ENCODE measurements at places on chromosomes 16 and 17. TPM values are rescaled to one million over a fixed set of nuclear protein-coding genes. Genes with fewer than 3 reads are reported as not detected.

ASGR1 gene
- 0.73 TPM for total RNA-seq

KIF19 gene
- total RNA-seq: 3.5 TPM

OSBPL7 gene
- 33.2 TPM for total RNA-seq

ZNF319 gene
- total RNA-seq: 20.2 TPM

DNA sequence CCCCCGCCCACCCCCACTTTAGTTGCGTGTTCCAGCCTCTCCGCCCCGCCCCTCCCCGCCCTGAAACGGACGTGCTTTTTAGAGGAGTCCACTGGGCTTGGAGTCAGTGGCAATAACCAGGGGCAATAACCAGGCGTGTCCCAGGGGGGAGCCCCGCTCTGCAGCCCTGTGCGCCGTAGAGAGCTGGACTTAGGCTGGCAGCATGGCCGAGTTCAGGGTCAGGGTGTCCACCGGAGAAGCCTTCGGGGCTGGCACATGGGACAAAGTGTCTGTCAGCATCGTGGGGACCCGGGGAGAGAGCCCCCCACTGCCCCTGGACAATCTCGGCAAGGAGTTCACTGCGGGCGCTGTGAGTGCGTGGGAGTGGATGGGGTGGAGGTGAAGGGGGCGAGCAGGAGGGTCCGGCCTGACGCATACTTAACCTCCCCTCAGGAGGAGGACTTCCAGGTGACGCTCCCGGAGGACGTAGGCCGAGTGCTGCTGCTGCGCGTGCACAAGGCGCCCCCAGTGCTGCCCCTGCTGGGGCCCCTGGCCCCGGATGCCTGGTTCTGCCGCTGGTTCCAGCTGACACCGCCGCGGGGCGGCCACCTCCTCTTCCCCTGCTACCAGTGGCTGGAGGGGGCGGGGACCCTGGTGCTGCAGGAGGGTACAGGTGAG is at the start of gene ALOX15B:
Gene ALOX15B (plus strand): TSS at position 106 of the 657 bp plus-strand sequence. CDS start 97 bp downstream, at position 203.
- no peak for DNase-seq
- H3K27me3 ChIP-seq: peaks cover 43% of the 10 kb centered on the region
- H3K36me3 ChIP-seq: no peaks in the 10 kb centered on the region

GRCh38 chr16:15033309-15033707 is 22.6 kb downstream of the NTAN1 start:
- peaks cover 11% of the 10 kb centered on the region for H3K4me1 ChIP-seq
- no peak for DNase-seq
- peaks cover 60% of the 10 kb centered on the region for H3K36me3 ChIP-seq
- no peaks in the 10 kb centered on the region for H3K27me3 ChIP-seq
- no peak overlapping the region for H3K27ac ChIP-seq

DNA sequence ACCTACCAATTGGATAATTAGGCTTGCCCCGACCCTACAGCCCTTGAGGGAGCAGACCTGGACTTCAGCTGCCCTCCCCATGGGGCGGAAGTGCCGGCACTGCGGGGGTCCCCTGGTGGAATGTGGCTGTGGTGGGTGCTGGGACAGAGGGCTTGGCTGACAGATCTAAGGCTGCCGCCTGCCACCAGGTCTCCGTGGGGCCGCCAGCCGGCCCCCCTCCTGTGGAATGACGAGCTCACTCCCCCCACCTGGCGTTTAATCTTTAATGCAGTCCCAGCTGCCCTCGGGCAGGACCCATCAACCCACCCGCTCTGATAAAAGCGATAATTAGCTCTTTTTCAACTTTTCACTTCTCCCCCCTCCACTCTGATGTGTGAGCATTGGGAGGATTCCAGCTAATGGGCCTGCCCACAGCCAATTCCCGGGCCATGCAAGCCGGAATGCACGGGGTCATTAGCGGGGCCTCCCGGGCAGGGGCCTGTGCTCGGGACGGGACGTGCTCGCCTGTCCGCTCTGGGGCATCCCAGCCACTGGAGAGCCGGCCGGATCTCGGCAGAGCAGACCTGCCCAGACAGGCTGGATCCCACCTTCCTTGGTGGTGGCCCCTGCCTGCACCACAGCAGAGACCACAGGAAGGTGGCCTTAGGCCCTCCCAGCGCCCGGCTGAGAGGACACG is 28.3 kb upstream of the GOSR2 start:
- no peak overlapping the region for H3K4me3 ChIP-seq
- H3K27me3 ChIP-seq: peaks cover 12% of the 10 kb centered on the region
- H3K36me3 ChIP-seq: no peaks in the 10 kb centered on the region
- H3K27ac ChIP-seq: no peak overlapping the region
- H3K4me1 ChIP-seq: no peaks in the 10 kb centered on the region

DNA sequence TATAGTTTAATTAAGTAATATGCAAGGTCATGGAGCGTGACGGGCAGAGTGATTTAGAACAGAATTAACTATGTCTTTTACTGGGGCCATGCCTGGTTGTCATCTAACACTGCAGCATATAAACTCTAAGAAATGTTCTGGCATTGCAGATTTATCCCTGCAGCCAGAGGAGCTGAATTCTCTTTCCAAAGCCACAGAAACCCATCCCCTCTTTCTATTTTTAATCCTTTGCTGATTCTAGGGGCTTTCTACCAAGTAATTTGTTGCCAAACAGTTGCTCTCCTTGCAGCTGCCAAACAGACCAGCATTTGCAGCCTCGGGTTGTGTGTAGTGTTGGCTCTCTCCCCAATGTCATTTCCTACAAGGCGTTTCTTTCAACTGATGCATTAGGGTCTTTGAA is 243.2 kb upstream of the MON1B start:
- no peaks in the 10 kb centered on the region for H3K27me3 ChIP-seq
- H3K4me3 ChIP-seq: no peak overlapping the region
- H3K36me3 ChIP-seq: no peaks in the 10 kb centered on the region
- no peaks in the 10 kb centered on the region for H3K4me1 ChIP-seq

- H3K27me3 ChIP-seq: no peaks in the 10 kb centered on the region
- H3K4me3 ChIP-seq: no peak overlapping the region
Observed at GRCh38 chr16:50991436-50991835, 159.6 kb downstream of the SALL1 start.

GRCh38 chr16:68715471-68715870 is 21.6 kb upstream of the CDH1 start:
- no peak overlapping the region for H3K4me3 ChIP-seq
- peaks cover 10% of the 10 kb centered on the region for H3K27me3 ChIP-seq
- peaks cover 7% of the 10 kb centered on the region for H3K4me1 ChIP-seq
- H3K36me3 ChIP-seq: no peaks in the 10 kb centered on the region

Measured in activated CD4-positive, alpha-beta memory T cell treated with anti-CD3 and anti-CD28 coated beads, Interleukin-2, amount 10 ng/mL, durations not matched to agents 7 days and 5 days (primary cell).